ENCODE measurements at places on chromosomes 11 and 22. TPM values are rescaled to one million over a fixed set of nuclear protein-coding genes. Genes with fewer than 3 reads are reported as not detected.

CFAP68 gene
- polyA plus RNA-seq = 23.4 TPM

KCNJ1 gene
- not detected for polyA plus RNA-seq

RCOR2 gene
- polyA plus RNA-seq = 2.4 TPM

CDC45 gene
- 9.7 TPM for polyA plus RNA-seq

ADAMTS8 gene
- polyA plus RNA-seq = not detected

UPB1 gene
- polyA plus RNA-seq = 0.28 TPM

KDELR3 gene
- polyA plus RNA-seq = 14.3 TPM

CDC42EP1 gene
- 64.1 TPM for polyA plus RNA-seq

TUB gene
- polyA plus RNA-seq = 1.8 TPM

BTG4 gene
- polyA plus RNA-seq = not detected

LRRC55 gene
- polyA plus RNA-seq = not detected

SLC6A5 gene
- polyA plus RNA-seq = under 0.01 TPM

CLDN5 gene
- polyA plus RNA-seq = 63.3 TPM

APOBEC3B gene
- polyA plus RNA-seq = 17.4 TPM

MRGPRX1 gene
- polyA plus RNA-seq = not detected

FAM180B gene
- polyA plus RNA-seq = 0.12 TPM

C11orf86 gene
- polyA plus RNA-seq = 61.0 TPM

OR4C11 gene
- polyA plus RNA-seq = not detected

CTSF gene
- polyA plus RNA-seq = 16.5 TPM

MOGAT2 gene
- 28.2 TPM for polyA plus RNA-seq

CYTH4 gene
- polyA plus RNA-seq = 4.2 TPM
